C1 segment of cervical spinal cord (tissue), 14 donors: ENCODE measurements at places on chromosomes 1 and 21.

GRCh38 chr1:33142483-33143064, 39.3 kb downstream of the TRIM62 start:
- DNase-seq: no peak

- no peak for DNase-seq
Measured at GRCh38 chr21:25506261-25506660, 101.0 kb downstream of the MRPL39 start.

GRCh38 chr1:219514728-219515127, 98.2 kb downstream of the ZC3H11B start:
- DNase-seq: no peak

DNA sequence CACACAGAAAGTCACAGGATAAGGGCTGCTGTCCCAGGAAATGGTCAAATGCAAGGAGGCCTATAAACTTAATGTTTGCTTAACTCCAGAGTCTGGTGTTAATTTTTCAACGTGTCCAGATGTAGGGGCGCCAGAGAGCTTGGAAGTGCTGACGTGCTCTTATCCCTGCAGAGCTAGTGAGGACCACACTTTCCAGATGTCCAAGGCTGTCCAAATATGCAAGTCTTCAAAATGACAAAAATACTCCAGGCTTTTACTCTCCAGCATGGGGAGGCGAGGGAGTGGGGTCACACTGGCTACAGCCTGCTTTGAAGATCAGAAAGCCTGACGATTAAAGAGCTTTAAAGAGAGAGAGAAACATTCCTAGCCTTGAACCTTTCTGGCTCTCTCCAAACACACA, 57.6 kb downstream of the ABCA4 start:
- DNase-seq: no peak

DNA sequence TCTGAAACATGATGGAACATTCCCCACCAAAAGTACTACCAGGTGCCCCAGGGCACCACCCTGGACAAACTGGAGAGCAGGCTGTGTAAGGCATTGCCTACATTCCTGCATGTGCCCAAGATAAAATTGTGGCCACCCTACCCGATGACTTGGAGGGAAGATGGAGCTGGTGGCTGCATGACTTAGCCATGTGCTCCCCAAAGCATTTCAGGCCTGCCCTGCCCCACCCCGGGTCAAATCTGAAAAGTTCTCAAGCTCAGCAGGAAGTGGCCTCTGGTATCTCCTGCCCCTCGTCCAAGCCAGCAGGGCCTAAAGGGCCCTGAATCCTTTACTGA, 8.5 kb downstream of the CD2 start:
- no peak for DNase-seq

DNA sequence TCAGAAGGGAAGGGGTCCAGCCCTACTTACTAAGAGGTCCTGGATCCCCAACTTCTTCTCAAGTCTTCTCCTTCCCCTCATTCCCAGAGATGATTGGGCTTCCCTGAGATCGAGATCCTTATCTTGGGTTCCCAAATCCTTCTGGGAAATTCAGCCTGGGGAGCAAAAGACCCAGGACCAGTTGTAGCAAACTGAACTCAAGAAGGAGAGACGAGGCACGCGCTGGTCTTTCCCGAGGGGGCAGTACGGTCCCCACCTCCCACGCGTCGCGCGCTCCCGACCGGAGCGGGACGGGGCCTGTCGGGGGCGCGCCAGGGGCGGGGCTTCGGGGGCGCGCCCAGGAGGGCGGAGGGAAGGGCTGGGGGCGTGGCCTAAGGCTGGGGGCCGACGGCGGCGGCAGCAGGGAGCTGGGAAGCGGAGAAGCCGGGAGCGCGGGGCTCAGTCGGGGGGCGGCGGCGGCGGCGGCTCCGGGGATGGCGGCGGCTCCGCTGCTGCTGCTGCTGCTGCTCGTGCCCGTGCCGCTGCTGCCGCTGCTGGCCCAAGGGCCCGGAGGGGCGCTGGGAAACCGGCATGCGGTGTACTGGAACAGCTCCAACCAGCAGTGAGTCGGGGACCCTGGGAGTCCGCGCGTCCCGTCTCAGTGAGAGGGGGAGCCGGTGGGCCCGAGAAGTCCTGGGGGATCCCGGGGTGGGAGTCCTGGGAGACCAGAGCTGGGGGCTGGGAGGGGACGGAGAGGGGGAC, at the start of gene EFNA3:
EFNA3 (plus strand) TSS at position 369 of the 741 bp plus-strand sequence; CDS start at position 474, 105 bp downstream.
- DNase-seq: peak; percentile 12

DNA sequence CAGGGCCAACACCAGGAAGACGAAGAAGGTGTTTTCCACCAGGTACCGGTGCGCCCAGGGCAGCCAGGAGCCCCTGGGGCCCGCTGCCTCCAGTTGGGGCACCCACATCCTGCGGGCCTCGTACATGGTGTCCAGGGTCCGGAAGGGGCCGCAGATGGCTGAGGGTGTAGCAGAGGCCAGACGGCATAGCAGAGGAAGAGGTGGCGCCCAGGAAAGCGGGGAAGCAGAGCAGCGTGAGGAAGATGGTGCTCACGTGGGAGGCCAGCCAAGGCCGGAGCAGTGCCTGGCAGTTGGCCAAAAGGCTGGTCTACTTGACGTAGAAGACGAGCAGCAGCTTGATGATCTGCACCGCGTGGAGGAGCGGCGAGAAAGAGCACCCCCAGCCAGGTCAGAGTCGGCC, 40.4 kb downstream of the ZNF691 start:
- no peak for DNase-seq

GRCh38 chr1:29743264-29743663, 506.9 kb downstream of the PTPRU start:
- DNase-seq: no peak

GRCh38 chr1:6508816-6509189, 17.3 kb upstream of the PLEKHG5 start:
- DNase-seq: no peak

- no peak for DNase-seq
Measured at GRCh38 chr1:157966031-157966537, 27.4 kb upstream of the KIRREL1 start.

GRCh38 chr1:223547316-223548114, 118.0 kb downstream of the CAPN8 start:
- DNase-seq: no peak

- DNase-seq: peak; percentile 7
Measured at GRCh38 chr1:30034627-30035521, 688.5 kb downstream of the MATN1 start.

- no peak for DNase-seq
Measured at GRCh38 chr1:201656311-201657032, 117.5 kb downstream of the NAV1 start.

DNA sequence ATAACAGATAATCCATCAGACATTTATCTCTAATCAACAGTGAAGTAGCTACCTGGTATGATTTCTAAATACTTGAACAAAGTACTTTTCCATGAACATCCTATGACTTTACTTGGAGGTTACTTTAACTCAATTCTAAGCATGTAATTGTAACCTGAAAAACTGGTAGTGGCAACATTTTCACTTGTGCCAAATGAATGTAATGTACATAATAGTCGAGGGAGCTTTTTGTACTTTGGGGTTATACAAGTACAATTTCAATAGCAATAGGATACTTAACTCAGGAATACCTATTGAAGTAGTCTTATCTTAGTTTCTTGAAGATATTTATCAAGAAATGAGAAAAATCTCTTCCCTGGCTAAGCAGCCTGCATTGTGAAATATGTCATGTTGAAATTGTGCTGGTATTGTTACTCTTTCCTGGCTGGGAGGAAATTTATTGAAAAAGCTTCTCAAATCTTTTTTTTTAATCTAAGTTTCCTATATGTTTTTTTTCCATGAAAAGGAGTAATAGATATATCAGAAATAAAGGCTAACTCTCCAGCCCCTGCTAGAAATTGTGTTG, 33.7 kb upstream of the CACYBP start:
- no peak for DNase-seq

DNA sequence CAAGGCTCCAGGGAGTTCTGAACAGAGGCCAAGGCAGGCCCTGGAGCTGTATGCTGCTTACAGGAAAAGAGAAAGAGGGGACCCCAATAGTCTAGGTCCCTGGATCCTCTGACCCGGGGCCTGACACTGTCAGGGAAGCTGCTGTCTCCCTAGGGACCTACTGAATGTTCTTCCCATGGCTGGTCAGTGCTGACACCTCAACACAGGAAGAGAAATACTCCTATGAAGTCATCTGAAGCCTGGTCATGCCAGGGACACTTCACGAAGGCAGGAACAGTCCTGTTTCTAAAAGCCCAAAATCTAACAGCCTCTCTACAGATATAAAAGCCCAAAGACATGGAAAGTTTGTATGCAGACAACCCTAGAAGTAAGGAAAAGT, 1.7 kb upstream of the LAD1 start:
- DNase-seq: no peak

- DNase-seq: no peak
Measured at GRCh38 chr1:65541161-65541560, 120.7 kb downstream of the LEPR start.

DNA sequence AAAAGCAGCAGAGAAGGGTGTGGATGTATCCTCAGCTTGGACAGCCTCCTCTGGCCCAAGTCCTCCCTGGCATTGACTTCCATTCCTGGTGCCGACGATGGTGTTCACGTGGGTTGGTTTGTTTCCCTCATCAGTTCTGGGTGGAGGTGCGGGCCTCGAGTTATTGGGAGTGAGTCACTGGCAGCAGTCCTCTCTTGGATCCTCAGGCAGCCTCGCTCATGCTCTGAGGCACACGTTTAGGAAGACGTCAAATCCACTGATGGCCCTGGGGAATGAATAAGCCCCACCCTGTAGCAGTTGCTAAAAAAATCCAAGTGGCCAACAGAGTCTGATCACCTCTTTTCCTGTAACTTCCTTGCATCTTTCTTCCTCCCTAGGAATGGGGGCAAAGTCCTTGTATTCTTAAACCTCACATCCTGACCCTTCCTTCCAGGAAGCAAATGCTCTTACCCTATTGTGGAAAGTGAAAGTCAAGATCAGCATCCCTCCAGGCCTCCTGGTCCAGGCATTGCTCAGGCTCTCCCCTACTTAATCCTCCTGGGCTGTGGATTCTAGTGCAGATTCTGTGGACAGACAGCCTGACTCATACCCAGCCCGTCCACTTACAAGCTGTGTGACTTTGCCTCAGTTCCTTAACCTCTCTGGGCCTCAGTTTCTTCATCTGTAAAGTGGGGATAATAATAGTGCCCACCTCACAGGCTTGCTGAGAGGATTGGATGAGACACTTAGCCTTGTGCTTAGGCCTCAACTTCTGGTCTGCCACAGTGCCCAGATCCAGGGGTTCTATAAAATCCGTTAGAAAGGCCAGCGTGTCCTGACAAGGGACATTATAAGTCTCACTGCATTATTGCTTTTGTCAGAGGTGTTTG, 111.1 kb downstream of the TLR5 start:
- DNase-seq: no peak

DNA sequence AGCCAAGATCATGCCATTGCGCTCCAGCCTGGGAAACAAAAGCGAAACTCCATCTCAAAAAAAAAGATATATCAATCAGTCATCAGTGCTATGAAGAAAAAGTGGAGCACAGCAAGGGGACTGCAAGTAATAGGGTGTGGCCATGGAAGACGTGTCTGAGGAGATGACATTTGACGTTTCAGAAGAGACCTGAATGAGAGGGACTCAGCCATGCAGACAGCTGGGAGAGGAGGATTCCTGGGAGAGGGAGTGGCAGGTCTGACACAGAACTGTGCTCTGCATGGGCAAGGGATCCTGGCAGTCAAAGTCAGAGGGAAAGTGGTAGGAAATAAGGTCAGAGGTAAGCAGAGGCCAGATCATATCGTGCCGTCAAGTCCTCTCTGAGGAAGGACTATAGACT, 3.3 kb downstream of the LAX1 start:
- no peak for DNase-seq

DNA sequence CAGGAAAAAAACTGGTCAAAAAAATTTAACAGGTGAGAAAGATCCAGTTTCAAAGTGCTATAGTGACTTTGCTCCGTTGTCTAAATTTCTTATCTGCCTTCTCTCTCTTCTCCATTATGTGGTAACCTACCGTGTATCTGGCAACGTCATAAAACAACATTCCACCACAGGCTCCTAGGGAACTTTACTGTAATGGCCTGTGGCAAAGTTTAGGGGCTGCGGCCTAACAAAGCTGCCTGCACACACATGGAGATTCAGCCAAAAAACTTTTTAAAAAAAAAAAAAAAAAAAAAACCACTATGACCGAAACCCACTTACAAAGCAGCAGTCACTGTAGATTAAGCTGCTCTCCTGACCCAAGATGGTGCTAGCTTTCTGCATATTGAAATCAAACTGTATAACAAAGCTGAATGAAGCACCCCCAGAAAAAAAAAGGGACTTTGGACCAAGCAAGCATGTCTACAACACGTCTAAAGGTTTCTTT, 202.6 kb downstream of the SLC45A1 start:
- DNase-seq: no peak

DNA sequence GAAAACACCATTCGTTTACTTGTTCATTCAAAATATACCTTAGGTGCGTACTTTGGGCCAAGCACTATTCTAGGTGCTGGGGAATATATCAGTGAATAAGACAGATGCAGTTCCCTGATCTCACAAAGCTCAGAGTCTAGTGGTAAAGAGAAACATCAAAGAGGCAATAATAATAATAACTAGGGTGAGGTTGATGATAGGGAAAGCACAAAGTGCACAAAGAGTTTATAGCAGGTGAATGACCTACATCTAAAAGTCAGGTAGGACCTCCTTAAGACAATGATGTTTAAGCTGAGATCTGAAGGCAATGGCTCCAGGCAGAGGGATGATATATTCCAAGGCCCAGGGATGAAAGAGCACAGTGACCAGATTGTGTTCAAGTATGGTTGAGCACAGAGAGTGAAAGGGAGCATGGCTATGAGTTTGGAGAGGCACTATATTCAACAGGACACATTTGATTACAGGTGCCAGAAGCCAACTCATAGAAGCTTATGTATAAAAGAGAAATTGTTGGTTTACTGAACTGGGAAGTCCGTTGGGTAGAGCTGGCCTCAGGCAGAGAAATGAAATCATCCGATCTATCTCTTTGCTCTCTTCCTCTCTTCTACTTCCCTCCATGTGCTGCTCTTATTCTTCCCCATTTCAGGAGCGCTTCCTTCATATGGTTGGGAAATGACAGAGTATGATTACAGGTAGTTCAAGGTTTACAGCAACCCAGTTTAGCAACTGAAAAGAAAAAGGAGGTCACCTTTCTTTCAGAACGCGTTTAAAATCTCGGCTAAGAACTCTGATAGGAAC, 23.0 kb upstream of the CCT8 start:
- DNase-seq: no peak

- DNase-seq: no peak
Measured at GRCh38 chr1:168416220-168416619, 127.6 kb downstream of the XCL2 start.

DNA sequence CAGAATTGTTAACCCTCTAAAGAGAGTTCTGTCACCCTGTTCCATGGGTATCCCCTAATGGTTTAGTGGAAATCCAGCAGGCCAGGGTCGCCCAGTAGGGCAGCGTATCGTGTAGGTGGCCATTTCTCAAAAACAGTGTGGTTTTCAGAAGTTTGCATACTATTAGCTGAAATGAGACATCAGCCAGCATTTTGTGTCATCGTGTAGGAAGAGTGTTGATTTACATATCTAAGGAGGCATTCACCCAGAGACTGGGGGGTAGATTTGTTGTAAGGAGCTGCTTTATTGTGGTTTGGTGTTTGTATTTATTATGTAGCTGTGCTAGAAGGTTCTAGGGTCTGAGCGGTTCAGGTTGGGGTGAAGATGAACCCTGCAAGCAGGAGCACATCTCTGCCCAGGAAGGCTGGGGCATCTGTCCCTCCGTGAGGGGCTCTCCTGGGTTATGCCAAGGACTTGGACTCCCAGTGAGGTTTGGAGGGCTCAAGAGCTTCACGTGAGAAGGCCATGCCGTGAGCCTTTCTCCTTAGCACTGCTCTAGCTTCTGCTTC, 174.4 kb downstream of the PGBD5 start:
- DNase-seq: no peak

- no peak for DNase-seq
Measured at GRCh38 chr1:231541842-231542241, 13.4 kb downstream of the TSNAX start.

- DNase-seq: no peak
Measured at GRCh38 chr1:1021010-1021919, 1.3 kb downstream of the AGRN start.
